ENCODE measurements at places on chromosomes 13 and 19.
A peak's percentile ranks its signal among the peaks of the same experiment; 100 is the strongest.

DNA sequence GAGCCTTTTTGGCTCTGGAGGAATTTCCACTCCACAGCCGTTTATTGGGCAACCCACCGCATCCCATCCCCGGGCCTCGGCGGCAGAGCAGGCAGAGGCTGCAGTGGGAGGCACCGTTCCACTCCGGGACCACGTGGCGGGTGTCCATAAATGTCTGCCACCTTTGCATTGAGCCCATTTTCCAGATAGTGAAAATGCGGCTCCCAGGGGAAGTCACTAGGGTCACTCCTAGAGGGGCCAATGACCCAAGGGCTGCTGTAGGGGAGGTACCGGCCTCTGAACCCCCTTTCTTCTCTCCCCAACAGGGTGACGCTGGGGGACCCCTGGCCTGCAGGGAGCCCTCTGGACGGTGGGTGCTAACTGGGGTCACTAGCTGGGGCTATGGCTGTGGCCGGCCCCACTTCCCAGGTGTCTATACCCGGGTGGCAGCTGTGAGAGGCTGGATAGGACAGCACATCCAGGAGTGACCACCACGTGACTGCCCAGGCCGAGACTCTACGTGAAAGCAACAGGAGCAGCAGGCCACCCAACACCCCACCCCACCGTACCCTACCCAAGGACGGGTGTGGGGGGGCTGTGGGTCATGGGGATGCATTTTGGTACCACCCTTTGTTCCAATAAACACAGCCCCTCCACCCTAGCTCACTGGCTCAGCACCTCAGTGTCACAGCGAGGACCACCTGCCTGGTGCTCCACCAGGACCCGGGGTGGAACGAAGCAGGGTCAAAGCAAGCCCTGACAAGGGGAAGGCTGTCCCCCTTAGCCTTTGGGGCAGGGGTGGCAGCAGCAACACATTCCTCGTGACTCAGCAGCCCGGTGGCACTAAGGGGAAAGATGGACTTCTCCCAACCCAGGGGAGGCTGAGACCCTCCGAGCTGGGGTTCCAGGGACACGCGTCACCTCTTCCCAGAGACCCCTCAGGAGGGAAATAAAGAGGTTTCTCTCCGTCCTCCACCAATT, 1.5 kb downstream of the TIMM13 start:
- DNase-seq = no peak

DNA sequence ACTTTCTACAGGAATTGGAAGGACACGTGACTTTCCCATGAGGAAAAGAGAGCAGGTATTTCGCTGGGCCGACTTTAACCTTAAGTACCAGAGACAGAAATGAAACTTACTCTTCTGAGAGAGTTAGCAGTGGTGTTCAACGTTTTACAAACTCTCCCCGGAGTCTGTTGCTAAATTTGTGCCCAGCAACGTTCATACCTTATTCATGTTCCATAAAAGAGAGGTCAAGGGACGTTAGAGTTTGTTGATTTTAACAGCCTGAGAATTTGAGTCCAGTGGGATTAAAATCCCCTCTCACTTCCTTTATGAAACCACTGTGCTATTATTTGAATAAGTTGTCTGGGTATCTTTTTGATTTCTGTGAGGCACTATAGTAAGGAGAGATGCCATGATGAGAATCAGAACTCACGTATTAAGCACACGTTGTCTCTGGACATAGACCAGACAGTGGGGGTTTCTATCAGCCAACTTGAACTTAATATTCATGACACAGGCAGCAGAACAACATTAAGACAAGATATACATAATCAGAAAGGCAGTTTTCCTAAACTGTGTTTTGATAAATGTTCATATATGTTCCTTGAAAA, 33.4 kb downstream of the SPRY2 start:
- no peak for DNase-seq

GRCh38 chr19:47172666-47173455, 42.2 kb downstream of the SAE1 start:
- DNase-seq = no peak

DNA sequence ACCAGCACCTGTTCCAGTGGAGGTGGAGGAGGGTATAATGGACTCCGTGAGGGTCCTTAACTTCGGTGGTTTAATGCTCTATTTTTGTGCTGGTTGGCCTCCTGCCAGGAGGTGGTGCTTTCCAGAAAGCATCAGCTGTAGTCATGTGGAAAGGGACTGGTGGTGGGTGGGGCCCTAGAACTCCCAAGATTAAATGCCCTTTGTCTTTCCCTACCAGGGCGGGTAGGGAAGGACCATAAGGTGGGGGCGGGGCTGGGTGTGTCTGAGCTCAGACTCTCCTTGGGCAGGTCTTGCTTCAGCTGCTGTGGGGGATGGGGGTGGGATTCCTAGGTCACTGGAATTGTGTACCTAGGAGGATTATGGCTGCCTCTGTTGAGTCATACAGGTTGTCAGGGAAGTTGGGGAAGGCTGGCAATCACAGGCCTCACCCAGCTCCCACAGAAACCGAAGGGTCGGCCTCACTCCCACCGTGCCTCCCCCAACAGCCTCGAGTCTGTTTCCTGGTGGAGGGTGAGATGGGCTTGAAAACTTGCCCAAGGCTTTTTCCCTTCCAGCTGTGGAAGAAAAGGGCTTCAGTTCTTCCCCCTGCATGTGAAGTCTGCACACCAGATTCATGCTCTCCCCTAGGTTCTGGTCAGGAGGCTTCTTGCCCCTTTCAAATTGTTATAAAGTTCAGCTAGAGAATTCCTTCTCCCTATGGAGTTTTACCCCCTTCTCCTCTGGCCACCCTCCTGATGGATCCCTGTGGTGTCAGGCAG, 60.3 kb upstream of the CLDN10 start:
- DNase-seq = no peak

GRCh38 chr13:89925107-89925506, 1422.4 kb upstream of the MIR17HG start:
- no peak for DNase-seq

DNA sequence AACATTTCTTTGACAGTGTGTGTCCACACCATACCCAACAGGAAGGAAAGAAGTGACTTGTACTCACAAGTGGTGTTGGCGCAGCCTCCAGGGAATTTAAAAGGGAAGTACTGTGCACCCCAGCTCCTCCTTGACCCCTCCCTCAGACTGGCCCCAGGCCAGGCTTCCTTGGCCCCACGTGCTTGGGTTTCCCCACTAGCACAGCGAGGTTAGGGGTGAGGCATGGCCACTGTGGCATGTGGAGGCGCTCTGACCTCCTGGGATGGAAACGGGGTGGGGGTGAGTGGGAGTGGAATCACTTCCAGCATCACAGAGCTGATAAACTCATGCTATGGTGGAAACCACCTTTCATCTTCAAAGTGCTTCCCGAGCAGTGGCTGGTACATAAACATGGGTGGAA, 168.6 kb downstream of the ZNF536 start:
- DNase-seq = no peak

DNA sequence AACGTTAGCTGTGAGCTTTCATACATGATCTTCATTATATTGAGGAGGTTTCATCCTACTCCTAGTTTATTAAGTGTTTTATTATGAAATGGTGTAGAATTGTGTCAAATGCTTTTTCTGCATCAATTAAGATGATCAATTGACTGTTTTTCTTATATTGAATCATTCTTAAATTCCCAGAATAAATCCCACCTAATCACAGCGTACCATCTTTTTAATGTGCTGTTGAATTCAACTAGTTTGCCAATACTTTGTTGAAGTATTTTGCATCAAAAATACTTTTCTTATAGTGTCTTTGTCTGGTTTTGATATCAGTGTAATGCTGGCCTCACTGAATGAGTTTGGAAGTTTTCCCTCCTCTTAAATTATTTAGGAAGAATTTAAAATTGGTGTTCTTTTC, 138.6 kb upstream of the SGCG start:
- no peak for DNase-seq

- no peak for DNase-seq
Measured at GRCh38 chr13:44334751-44335150, 38.9 kb upstream of the SERP2 start.

GRCh38 chr19:18432275-18433014, 5.5 kb downstream of the ISYNA1 start:
- no peak for DNase-seq

DNA sequence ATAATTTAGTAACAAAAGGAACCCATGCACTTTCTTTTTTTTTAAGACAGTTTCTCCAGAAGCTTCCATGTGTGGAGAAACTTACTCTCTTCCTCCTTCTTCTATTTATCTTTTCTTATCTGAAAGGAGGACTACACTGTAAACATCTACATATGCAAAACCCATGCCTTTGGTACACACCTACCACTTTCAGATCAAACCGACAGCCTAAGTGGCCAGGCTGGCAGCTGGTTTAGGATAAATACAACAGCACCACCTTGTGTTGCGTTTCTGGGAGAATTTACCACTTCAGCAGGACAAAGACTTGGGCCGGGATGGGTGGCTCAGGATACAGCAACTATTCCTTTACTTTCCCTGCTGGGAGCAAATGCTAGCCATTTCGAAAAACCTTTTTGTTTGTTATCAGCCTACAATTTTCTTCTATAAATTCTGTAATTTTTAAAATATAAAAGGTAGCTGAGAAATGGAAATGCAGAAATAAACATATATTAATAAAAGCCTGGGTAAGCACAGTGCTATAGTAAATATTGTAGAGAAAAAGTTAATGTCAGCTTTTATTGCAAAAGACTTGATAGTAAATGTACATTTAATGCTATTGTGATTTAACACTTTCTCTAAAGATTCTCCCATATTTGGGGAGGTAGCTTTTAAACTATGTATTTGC, 94.0 kb upstream of the RFC3 start:
- peak; percentile 65 for DNase-seq

GRCh38 chr13:36432106-36432544, at the start of gene CCNA1:
Gene CCNA1, plus strand, starts transcription at chr13:36432495. Its CDS starts 562 bp downstream, at chr13:36433057.
- DNase-seq = no peak

GRCh38 chr19:35317464-35318043, 11.4 kb upstream of the CD22 start:
- DNase-seq = no peak

- DNase-seq = no peak
Measured at GRCh38 chr19:13342672-13343071, 163.6 kb downstream of the CACNA1A start.

- DNase-seq = no peak
Measured at GRCh38 chr13:114259974-114260373, 21.4 kb upstream of the UPF3A start.

DNA sequence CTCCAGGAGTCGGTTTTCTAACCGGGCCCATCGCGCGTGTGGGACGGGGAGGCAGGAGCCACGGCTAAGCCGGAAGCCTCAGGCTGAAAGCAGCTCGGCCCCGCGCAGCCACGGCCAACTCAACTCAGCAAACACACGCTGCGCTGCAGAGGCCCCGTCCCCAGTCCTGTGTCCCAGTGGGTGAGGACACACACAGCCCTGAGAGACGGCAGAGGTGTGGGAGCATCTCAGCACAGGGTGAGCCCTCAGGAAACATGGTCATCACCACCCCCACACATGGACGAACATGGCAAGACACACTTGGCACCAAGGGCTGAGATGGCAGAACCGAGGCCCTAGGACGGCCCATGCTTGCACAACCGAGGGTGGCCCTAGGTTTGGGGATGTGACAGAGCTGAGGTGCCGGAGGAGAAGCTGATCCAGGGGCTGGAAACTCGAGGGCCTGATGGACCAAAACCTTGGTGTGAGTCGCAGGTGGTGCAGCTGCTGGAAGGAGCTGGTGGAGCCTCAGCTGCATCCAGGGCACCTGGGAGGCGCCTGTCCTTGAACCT, 29.0 kb upstream of the C13orf46 start:
- no peak for DNase-seq

DNA sequence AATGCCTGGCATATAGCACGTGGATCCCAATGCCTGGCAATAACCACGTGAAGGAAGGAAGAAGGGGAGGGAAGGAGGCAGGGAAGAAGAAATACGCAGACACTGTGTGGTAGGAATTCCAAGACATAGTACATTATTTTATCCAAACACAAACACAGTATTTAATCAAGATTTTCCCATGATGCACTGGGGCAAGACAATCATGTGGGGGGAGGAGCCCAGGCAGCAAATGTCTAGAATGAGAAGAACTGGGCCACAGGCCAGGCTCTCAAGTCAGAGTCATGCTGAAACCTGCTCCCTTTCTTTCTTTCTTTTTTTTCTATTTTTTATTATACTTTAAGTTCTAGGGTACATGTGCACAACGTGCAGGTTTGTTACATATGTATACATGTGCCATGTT, 717.9 kb downstream of the UQCRFS1 start:
- DNase-seq = no peak

DNA sequence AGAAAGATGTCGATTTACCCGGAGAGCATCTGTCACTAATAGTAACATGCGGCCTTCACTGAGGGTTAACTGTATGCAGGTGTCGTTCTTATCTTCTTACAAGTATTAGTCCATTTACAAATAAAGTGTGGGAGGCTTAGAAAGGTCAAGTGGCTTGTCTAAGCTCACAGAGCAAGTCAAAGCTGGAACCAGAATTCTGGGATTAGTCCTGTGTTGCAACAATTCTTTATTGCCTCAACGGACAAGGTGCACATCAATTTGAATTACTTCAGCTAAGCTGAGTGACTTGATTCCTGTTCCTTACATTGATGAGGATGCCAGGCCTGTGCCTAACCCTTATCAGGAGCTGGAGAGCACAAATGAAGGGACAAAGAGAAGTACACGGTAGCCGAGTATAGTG, 1193.6 kb downstream of the UQCRFS1 start:
- no peak for DNase-seq

DNA sequence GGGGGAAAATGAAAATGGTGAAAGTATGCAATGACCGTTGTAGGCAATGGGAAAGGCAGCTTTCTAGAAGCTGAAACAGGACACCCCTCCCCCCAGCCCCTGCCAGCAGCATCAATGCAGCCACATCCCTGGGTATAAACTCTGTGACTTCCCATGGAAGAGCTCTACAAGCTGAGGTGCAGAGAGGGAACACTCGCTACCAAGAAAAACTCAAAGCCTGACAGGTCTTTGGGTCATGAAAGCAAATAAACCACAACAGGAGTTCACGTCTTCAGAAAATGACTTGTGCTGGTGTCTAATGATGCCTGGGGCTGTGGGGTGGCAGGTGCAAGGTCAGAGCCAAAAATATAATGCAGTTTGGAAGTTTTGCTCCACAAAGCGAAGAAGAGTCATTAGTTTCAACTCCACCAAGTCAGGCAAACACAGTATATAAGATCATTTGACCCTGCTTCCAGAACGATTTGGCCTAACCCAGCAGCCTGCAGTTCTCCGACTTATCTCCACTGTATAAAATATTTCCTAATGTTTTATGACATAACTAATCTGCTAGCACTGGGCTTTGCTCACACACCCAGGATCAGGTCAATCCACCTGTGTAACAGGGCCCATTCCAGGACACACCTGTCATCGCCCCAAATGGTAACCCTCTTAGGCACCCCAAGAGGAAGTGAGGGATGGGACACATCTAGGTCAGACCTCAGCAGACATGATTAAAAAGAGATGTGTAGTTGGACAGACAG, 102.1 kb downstream of the IRS2 start:
- DNase-seq = no peak

All from CD4-positive, alpha-beta T cell treated with Interleukin-15 for 1 hour (primary cell).